ENCODE measurements at places on chromosomes 5 and 9.

- DNase-seq, result peak; percentile 29
Measured at GRCh38 chr5:93583768-93584595, 960 bp downstream of the NR2F1 start.

DNA sequence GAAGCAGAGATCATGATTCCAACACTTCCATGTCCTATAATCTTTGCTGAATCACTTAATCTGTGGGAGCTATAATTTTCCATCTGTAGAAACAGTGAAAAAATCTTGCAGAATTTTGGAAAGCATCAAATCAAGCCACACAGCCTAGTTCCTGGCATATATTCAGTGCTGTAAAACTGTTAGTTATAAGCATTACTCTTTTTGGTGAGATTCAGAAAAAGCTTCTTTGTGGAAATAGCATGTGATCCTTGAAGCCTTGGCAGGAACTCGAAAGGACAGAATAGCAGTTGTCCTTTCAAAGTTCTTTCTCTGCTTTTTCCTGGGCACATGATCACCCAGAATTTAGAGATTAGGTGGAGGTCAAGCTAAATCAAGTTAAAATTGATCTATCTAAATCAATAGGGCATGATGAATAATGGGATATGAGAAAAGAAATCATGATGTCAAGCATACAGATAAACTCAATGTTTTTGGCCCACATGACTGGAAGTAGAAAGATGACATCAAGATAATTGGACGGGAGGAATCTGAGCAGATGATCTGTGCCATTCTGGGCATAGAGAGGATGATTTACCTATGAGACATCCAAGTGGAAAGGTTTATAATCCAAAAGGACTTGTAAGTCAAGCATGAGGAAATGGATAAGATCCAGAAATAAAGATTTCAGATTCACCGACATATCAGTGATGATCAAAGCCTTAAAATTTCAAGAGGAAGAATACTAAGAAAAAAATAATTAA is 73.1 kb downstream of the TMEM232 start:
- no peak for DNase-seq

- DNase-seq, result no peak
Measured at GRCh38 chr5:153896701-153897100, 142.0 kb downstream of the FAM114A2 start.

GRCh38 chr5:177306674-177307543 is 3.3 kb downstream of the PRELID1 start:
- no peak for DNase-seq

DNA sequence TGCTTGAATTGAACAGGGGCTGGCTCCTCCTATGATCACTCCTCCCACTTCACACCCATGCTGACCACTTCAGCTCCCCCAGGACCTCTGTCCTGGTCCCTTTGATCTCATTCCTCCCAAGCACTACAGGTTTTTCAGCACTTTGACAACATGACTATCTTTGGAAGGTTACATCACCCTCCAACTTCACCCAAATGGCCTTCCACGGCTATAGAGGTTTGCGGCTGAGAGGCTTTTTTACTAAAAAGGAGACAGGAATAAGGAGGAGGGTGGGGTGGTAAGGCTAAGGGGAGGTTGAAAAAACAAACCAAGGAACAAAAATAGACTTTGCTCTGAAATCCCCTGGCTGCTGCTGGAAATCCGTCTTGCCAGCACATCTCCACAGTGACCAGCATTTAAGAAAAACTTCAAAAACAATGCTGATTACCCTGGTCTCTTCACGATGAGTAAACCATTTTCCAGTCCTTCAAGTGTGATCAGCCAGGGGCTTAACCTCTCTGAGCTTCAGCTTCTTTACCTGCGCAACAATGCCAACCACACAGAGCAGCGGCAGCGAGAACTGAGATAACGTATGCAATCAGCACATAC is 102.7 kb downstream of the DPYSL3 start:
- no peak for DNase-seq

- no peak for DNase-seq
Measured at GRCh38 chr5:143395638-143396352, 7.7 kb downstream of the NR3C1 start.

DNA sequence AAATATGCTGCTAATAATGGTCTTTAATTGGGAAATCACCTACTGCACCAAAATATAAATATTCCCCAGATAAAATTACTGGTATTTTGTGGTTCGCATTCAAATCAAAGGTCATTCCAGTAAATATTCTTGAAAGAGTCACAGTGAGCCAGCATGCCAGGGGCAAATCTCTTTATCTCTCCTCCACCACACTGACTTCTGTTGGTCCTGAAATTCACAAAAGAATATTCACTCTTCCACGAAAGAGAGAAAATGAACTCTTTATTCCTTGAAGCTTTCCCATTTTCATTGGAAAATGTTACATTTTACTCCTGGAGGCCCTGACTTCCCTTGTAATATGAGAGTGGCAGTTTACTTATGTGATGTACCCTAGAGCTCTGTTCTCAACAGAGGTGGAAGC is 39.7 kb downstream of the ZNF366 start:
- no peak for DNase-seq

- DNase-seq, result no peak
Measured at GRCh38 chr5:167725264-167725663, 566.2 kb upstream of the WWC1 start.

DNA sequence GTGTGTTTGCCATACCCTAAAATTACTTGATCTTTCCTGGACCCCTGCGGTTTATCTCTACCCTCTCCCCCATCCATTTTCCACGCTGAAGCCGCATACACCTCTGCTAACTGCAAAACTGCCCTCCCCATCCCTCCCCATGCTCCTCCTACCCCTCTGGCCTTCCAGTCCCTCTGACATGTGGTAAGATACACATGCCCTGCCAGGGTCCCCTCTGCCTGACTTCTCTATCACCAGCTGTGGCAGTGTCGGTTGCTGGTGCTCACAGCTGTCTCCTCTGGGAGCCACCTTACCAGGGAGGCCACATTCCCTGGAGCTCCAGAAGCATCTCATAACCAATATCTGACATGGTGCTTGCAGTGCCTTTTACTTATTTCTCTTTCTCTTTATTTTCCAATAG is 58.9 kb upstream of the COL15A1 start:
- DNase-seq, result no peak

GRCh38 chr5:141343953-141344463 is 379 bp downstream of the PCDHGA3 start:
- DNase-seq, result no peak
